ENCODE measurements at places on chromosomes 3 and 15.
A peak's percentile ranks its signal among the peaks of the same experiment; 100 is the strongest.

DNA sequence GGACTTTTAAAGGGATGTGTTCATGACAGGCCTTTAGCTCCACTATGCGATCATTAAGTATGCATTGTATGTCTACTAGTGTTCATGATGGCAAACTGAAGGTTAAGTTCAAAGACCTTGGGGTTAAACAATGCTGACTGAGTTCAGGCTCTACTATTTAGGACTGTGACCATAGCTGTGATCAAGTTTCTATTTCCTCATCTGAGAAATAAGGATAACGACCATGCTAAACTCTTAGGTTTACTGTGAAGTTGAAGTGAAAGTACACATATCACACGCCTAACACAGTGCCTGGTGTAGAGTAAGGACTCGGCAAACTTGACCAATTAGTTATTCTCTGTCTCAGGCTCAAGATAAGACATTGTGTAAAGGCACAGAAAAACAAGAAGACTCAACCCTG lies 243.2 kb downstream of the MBNL1 start:
- no peak for DNase-seq

- no peak for DNase-seq
These were observed 262.0 kb downstream of the TUSC7 start for GRCh38 chr3:116971531-116971930.

DNA sequence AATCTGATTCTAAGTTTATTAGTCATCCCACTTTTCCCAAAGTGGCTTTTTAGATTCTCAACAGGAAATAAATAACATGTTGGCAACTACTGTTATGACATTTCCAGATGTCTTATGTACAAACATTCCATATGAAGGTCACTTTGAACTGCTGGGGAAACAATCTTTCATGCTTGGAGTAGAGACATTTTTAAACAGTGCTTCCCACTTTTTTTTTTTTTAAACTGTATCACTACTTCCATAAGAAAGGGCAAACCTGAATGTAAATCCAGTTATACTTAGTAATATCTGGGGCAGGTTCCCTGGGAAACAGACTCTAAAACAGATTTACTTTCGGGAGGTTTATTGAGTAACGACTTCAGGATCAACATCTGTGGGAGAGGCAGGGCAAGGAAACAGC lies 473.8 kb downstream of the TAFA4 start:
- no peak for DNase-seq

GRCh38 chr3:33798113-33798417 lies 365 bp upstream of the PDCD6IP start:
- no peak for DNase-seq

- DNase-seq = peak; percentile 39
These were observed 230.4 kb downstream of the ADAMTS17 start for GRCh38 chr15:100111125-100112060.

- DNase-seq = no peak
These were observed 332.0 kb downstream of the FHIT start for GRCh38 chr3:60919296-60919695.

- no peak for DNase-seq
These were observed 133.7 kb upstream of the LRRN1 start for GRCh38 chr3:3665546-3665945.

DNA sequence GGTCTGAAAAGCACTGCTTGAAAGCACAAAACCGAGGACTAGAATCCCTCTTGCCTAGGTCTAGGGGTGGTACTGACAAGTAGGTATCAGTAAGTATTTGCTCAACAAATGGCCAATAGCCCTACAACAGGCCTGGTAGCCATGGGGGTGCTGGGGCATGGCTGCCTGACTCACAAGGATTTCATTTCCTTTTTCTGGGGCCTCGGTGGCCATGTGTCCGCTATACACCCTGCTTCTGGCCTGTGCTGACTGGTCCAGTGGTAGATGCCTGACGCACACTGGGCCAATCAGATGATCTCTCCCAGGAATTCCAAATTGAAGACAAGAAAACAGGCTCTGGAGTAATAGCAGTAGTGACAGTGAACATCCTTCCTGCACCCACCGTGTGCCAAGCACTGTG lies 29.4 kb downstream of the MELTF start:
- DNase-seq = no peak

- DNase-seq = no peak
These were observed 87.8 kb downstream of the CEMIP start for GRCh38 chr15:80866936-80867335.

GRCh38 chr3:106510206-106510605 lies 641.4 kb upstream of the CBLB start:
- no peak for DNase-seq

Data from NCI-H2029 treated with DMSO at 0.1 percent for 48 hours (cell line).